ENCODE measurements at places on chromosomes 1 and 21. TPM values are rescaled to one million over a fixed set of nuclear protein-coding genes. Genes with fewer than 3 reads are reported as not detected.

GRCh38 chr1:185646202-185646683 is 87.9 kb upstream of the HMCN1 start:
- peak; percentile 96 for DNase-seq

GRCh38 chr1:201552941-201553351 is 14.0 kb downstream of the NAV1 start:
- DNase-seq, result no peak

The CFHR1 gene
- total RNA-seq, result 0.07 TPM

The FHAD1 gene
- total RNA-seq, result 0.20 TPM

The CA6 gene
- total RNA-seq, result not detected

All from pulmonary artery endothelial cell (primary cell).